ENCODE measurements at places on chromosomes 7 and 10. TPM values are rescaled to one million over a fixed set of nuclear protein-coding genes. Genes with fewer than 3 reads are reported as not detected.
A peak's percentile ranks its signal among the peaks of the same experiment; 100 is the strongest.

DNA sequence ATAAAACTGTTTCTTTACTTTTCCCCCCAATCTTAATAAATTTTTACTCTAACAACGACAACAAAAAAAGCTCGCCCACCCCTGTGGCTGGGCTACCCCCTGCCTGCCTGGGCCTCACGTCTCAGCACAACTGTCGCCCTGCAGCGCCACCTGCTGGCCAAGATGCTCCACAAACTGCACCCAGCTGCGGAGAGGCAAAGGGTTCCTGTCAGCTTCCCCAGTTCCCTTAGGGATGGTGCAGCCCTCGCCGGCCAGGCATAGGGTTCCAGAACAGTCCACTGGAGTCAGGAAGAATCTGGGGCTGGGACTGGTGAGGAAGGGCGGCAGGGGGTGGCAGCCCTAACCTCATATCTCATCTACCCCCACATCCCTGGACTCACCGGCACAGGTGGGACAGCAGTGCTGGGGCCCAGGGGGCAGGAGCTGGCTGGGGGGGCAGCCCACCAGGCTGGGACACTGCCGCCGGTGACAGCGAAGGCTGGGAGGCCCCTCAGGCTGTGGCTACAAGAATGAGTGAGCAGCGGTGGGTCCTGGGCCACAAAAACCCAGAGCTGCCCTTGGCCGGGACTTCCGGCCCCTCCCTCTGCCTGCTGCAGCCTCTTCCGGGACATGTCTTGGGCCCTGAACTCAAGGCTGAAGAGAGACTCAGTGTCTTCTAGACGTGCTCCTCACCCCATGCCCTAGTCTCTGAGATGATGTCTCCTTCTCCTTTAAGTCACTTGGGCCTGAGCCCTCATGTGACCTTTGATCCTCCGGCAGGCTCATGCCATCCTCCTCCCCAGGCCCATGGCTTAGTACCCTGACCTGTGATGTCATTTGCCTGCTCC is 21.2 kb downstream of the ATP6V1F start:
- peak; percentile 44 for DNase-seq

CUEDC2 gene
- 13.1 TPM for total RNA-seq

DNA sequence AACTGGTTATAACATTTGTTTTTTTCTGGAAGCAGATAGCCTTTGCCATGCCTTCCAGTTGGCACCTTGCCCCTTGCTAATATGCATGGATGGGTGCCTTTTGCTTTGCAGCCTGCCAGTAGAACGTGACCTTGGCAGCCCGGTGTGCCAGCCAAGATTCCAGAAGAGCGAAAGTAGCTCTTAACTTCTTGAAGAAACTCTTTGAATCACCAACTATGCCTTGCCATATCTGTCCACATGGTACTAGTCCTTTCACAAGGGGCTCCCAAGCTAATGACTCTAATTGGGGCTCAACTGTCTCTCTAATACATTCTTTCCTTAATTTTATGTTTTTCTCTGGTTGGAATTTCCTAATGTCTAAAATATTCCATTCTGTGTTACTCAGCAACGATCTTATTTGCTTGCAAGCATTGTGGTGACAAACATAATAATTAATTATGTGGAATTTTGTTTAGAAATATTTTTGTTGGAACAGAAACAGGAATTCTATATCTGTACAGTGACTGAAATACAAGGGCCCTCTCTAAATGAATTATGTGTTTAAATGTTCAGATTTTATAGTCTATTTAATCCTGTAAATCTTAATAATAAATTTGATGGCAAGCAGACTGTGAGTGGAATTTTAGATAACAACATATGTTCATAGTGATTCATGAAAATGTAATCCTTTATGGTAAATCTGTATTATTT is 45.8 kb downstream of the HDAC9 start:
- no peak for DNase-seq

DNA sequence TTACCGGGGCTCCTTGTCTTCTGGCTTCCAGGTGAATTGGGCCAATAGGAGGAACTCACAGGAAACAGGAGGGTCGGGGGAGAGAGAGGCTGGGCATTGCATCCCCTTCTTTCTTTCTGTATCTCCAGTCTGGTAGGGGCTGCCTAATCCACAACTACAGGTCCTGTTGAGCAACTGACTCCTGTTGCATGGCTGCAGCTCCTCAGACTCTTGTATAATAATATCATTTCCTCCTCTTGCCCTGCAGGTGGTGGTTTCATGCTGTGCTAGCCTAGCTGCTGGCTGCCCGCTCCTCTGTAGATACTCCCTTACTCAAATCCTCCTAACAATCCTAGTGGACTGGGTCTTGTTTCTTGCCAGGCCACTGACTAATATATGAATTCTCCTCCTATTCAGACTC is 276.5 kb upstream of the SMIM30 start:
- no peak for DNase-seq

SCD gene
- 492 TPM for total RNA-seq

- no peak for DNase-seq
These were observed 700.7 kb upstream of the FZD8 start for GRCh38 chr10:36342781-36343180.

GRCh38 chr10:22931948-22932347 is 4.1 kb downstream of the ARMC3 start:
- DNase-seq = no peak

GRCh38 chr7:30778255-30779025 is 7.2 kb downstream of the MINDY4 start:
- DNase-seq = no peak

DNA sequence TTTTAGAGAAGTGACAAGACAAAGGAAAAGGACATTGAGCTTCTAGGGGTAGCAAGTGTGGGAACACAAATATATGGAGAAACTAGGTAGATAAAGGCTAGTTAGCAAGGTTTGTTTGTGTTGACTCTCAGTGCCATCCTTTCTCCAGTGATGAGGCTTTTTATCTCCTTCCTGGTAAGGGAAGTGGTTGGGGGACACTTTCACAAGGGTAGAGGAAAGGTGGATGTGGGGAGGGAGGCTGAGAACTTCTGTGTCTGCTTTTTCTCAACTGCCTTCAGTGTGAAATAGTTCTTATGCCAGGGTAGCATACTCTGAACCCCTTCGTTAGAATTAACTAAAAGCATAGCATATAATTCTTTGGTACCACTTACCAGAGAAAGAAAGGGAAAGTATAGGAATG is 93.0 kb upstream of the STRIP2 start:
- no peak for DNase-seq

GIMAP2 gene
- total RNA-seq = 1.4 TPM

MYO1G gene
- 0.28 TPM for total RNA-seq

GRCh38 chr10:97744405-97745035 is 7.6 kb downstream of the ZFYVE27 start:
- no peak for DNase-seq

PILRA gene
- total RNA-seq = 0.13 TPM

- no peak for DNase-seq
These were observed 21.7 kb upstream of the WNT16 start for GRCh38 chr7:121307021-121307574.

MARVELD1 gene
- total RNA-seq = not detected

- DNase-seq = no peak
These were observed 223.9 kb downstream of the ELMO1 start for GRCh38 chr7:37224746-37225145.

GRCh38 chr7:5543361-5543760 is 119.7 kb upstream of the TNRC18 start:
- DNase-seq = no peak

EN2 gene
- not detected for total RNA-seq

DNA sequence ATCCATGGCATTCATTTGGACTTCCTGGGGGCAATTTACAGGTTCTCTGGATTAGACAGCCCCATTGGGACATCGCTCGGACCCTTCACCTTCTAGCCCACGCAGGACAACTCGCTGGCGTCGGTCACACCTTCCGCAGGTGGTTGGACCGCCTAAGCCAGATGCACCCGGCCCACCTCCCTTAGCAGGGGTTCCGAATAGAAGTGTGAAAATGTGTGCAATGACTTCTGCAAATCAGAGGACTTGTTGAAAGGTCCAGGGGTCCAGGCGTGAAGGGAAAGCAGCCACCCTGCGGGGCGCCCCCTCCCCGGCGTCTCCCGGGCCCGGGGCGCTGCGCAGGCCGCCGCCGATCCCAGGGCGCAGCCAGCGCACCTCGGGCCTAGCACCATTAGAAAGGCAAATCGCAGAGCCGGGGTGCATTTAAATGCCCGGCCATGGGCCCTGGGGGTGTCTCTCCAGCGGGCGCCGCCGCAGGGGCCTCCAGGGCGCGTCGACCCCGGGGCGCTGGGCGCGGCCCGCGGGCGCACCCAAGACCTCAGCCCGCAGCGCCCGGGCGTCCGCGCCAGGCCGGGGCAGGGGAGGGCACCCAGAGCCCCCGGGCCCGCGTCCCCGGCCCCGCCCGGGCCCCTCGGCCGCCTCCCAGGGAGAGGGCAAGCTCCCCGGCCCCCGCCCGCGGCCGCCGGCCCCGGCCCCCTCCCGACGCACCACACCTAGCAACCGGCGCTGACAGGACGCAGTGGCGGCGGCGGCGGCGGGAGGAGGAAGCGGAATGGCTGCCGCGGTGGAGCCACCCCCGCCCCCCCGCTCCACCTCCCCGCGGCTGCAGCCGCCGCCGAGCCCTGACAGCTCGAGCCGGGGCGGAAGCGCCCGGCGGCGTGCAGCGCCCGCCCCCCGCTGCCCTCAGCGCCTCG is 1.2 kb downstream of the JAZF1 start:
- no peak for DNase-seq

DNA sequence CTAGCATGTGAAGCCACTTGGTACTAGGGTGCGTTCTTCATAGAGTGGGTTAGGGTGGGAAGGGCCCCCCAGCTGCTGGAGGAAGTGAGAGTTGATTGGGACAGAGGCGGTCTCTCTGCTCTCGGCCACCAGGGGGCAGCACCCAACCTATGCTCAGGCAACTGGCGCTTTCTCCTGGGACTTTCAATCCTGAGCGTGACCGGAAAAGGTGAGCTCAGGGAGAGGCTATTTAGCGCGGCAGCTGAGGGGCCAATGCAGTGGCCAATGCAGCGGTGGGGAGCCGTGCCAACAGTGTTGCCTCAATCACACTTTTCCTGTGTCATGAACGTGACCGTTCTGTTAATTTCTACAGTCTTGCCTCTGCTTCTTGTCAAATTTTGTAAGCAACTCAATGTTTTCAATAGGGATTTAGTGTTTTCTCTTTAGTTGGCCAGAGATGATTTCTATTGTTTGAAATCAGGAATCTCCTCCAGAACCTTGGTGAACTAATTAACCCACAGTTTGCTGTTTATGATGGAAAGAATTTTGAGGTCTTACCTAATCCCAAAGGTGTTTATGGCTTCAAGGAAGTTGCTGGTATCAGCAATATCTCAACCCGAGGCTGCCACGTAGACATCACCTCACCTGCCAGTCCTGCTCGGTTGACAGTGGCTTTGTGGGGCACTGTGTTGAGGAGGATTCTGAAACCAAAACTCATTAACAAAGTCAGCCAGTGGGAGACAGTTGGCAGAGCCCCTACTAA is 67.9 kb upstream of the PDZD8 start:
- DNase-seq = peak; percentile 41

DNA sequence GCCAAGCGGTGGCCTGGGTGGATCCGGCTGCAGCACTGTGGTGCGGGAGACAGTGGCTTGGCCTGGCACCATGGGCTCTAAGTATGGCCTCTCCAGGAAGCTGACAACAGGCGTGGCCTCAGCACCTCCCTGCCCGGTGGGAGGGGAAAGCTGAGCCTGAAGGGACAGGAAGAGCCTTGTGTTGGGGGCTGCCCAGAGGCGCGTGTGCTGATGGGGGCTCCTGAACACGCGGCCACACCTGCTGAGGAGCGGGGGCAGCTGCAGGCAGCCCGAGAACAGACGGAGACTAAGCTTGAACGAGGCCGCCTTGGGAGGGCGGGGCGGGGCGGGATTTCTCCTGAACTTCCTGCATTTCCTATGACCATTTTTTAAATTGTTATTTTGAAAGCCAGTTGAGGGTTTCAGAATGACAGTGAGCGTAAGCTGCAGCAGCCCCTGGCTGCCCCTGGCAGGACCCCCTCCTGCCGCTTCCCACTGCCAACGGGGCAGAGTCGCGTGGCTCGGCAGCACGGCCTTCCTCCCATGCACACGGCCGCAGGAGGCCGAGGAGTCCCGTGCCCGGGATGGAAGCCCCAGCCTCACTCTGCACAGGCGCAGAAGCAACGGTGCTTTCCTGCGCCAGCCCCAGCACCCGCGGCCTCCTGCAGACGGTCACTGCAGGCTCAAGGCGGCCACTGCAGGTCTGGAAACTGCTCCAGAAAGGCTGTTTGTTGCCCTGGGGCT is 43.2 kb downstream of the DPYSL4 start:
- no peak for DNase-seq

CPA4 gene
- total RNA-seq = 0.17 TPM

DNA sequence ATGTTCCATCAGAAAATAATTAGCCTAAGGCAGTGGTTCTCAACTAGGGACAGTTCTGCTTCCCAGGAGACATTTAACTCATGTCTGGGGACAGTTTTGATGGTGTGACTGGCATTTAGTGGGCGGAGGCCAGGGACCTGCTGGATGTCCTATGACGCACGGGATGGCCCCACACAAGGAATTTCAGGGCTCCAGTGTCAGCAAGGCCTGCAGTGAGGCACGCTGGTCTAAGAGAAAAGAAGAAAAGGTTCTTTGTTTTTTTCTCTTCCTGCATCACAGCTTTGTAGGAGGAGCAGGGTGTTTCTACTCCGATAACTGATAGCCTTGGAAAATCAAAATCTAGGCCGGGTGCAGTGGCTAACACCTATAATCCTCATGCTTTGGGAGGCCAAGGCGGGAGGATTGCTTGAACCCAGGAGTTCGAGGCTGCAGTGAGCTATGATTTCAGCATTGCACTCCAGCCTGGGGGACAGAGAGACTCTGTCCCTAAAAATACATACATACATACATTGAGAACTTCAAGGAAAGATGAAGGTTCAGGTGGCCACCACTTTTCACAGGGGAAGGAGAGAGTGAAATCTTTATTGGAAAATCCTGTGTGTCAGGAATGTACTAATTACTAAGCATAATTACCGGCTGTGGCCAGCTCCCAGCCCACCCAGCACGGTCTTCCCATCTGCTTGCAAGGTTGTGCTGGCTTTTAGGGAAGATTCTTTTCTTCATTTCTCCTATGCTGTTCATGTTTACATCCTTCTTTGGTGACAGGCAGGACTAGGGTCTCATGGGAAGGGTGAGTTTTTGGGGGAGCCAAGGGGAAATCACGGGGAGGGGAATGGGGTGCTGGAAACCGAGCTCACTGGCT is 150.4 kb downstream of the ACTR3B start:
- peak; percentile 95 for DNase-seq

GRCh38 chr10:109205929-109206585 is 717.3 kb downstream of the XPNPEP1 start:
- DNase-seq = no peak

- DNase-seq = no peak
These were observed 25.5 kb downstream of the NSUN6 start for GRCh38 chr10:18625886-18626285.

Measured in HepG2 (cell line).